ENCODE measurements at places on chromosomes 3 and 15.

DNA sequence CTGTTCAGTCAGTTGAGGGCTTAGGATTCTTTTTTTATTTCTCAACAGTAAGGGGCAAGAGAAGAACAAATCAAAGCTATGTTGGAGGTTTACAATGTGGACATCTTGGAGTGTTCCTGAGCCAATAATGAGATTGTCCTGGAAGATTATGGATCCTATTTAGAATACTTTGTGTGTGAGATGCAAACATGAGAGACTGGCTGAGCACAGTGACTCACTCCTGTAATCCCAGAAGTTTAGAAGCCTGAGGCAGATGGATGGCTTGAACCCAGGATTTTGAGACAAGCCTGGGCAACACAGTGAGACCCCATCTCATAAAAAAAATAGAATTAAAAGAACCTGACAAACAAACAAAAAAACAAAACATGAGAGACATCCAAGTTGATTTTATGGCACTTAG, 351.6 kb downstream of the GAP43 start:
- H3K27me3 ChIP-seq = no peaks in the 10 kb centered on the region
- H3K36me3 ChIP-seq = no peaks in the 10 kb centered on the region
- H3K27ac ChIP-seq = no peak overlapping the region
- no peak overlapping the region for H3K4me3 ChIP-seq
- DNase-seq = no peak
- no peaks in the 10 kb centered on the region for H3K4me1 ChIP-seq

DNA sequence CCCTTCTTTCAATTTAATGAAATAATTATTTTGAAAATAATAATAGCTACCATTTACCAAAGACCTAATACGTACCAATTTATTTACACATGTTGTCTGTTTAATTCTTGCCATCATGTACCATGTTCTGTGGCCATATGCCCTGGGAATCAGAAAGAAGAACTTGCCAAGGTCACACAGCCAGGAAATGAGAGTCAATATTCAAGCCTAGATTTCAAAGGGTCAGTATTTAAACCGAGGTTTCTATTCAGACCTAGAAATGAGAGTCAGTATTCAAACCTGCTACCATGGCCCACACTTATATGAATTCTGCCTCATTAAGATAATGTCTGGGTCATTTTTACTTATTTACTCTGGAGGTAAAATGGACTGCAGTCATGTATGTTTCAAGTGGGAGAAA, 103.6 kb upstream of the TBL1XR1 start:
- H3K27me3 ChIP-seq = no peaks in the 10 kb centered on the region
- no peaks in the 10 kb centered on the region for H3K36me3 ChIP-seq
- DNase-seq = no peak
- no peak overlapping the region for H3K27ac ChIP-seq
- H3K4me1 ChIP-seq = no peaks in the 10 kb centered on the region

DNA sequence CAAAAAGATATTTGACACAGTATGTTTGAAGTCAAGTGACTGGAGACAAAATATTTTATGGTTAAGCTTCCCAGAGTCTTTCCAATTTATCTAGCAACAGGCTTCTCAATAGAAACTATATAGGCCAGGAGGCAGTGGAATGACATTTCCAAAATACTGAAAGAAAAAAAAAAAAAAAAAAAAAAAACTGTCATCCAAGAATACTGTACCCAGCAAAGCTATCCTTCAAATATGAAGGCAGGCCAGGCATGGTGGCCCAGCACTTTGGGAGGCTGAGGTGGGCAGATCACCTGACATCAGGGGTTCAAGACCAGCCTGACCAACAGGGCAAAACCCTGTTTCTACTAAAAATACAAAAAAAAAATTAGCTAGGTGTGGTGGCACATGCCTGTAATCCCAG, 20.9 kb downstream of the NME9 start:
- no peaks in the 10 kb centered on the region for H3K4me1 ChIP-seq
- H3K27me3 ChIP-seq = no peaks in the 10 kb centered on the region
- no peak overlapping the region for H3K4me3 ChIP-seq
- no peaks in the 10 kb centered on the region for H3K36me3 ChIP-seq
- DNase-seq = no peak

DNA sequence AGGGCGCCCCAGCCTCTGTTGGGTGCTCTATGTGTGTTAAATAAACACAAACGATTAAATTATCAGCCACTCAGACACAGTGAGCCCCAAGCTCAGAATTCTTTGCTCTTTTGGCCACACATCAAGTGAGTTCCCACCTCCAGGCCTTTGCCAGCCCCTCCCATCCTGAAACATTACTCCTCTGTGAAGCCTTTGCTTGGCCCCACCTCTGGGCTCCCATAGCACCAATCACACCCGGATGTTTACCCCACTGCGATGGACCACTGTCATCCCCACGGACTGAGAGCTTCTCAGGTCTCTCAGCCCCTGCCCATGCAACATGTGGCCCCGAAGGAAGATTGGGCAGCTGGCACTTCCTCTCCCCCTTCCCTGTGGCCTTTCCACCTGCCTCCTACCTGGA, 85.1 kb downstream of the NUP210 start:
- peaks cover 8% of the 10 kb centered on the region for H3K36me3 ChIP-seq
- no peak overlapping the region for H3K4me3 ChIP-seq
- no peak for DNase-seq
- no peak overlapping the region for H3K27ac ChIP-seq

DNA sequence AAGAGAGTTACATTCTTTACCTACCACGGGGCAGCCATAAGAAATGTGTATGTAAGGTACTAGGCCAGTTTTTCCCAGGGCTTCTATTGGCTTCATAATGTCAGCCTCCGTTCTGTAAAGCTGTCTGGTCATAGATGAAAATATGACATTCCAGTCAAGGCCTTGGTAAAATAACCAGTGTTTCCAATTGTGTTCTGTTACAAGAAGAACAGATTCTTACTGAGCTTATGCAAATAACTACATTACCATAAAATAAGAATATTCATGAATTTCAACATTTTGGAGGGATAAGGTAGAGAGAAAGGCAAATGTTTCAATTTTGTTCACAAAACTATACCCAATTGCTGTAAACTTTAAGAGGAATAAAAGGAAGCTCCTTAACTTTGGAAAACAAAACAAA, 315.5 kb downstream of the THSD4 start:
- H3K27ac ChIP-seq = no peak overlapping the region
- no peaks in the 10 kb centered on the region for H3K27me3 ChIP-seq
- H3K36me3 ChIP-seq = no peaks in the 10 kb centered on the region
- H3K4me3 ChIP-seq = no peak overlapping the region
- no peak for DNase-seq

DNA sequence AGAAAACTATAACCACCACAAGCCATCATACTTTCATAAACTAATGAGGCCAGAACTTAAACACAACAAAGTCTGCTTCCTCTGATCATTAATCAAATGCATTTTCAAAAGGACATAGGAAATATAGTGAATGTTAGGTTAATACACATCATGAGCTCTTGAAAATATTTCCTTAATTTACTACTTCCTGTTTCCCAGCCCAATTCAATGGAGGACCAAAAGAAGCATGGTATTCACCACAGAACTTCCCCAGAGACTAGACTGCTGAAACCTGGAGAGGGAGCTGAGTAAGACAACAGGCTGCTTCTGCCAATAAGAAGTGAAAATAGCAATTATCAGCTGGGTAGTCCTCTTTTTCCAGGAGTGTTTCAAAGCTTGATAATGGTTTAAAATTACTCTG, 250.3 kb downstream of the ULK4 start:
- H3K4me1 ChIP-seq = no peaks in the 10 kb centered on the region
- H3K36me3 ChIP-seq = no peaks in the 10 kb centered on the region
- no peak overlapping the region for H3K27ac ChIP-seq
- DNase-seq = no peak
- no peak overlapping the region for H3K4me3 ChIP-seq
- H3K27me3 ChIP-seq = no peaks in the 10 kb centered on the region

DNA sequence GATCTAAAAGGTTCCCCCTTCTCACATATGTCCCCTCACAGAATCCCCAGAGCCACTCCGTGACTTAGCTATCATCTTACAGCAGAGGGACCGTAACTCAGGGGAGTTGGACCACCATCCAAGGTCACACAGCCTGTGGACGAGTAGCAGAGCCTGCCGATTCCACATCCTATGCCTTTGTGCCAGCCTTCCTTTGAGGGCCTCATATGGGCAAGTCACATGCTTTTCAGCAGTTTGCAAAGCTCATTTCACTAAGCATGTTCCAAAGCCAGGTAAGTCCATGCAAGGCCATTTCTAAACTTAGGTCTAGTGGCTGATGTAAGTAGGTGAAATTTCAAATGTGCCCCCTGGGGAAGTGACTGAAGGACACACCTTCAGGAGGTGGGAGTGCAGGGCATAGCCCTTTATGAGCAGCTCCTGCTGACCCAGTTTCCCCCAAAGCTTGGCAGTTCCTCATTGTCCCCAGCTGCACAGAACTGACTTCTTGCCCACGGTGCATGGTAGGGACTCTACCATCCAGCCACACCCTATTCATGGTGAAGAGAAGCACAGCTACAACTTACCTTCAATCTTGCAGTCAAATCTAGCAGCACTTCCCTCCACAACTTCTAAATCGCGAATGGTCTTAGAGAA, 33.3 kb upstream of the HACD2 start:
- no peaks in the 10 kb centered on the region for H3K27me3 ChIP-seq
- peaks cover 40% of the 10 kb centered on the region for H3K4me1 ChIP-seq
- H3K27ac ChIP-seq = no peak overlapping the region
- no peak for DNase-seq
- no peak overlapping the region for H3K4me3 ChIP-seq

- H3K27ac ChIP-seq = no peak overlapping the region
- no peaks in the 10 kb centered on the region for H3K27me3 ChIP-seq
- H3K4me3 ChIP-seq = no peak overlapping the region
These were observed 292.6 kb upstream of the DPH6 start for GRCh38 chr15:35838424-35839111.

DNA sequence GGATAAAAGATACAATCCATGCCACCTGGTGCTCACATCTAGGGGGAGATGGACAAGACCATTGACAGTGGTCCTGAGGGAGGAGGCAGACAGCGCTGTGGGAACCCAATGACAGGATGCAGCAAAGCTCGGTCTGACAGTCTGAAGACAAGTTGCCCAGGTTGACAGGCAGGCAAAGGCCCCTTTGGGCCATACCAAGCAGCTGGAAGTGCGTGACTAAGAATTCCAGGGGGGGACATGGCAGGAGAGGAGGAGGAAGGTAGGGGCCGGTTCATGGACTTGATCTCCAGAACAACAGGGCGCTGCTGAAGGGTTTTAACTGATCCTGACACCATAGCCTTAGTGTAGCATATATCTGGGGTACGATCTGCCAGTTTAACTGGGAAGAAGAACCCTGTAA, 83.4 kb downstream of the RPLP1 start:
- no peak overlapping the region for H3K27ac ChIP-seq
- H3K27me3 ChIP-seq = no peaks in the 10 kb centered on the region
- no peak overlapping the region for H3K4me3 ChIP-seq
- H3K36me3 ChIP-seq = no peaks in the 10 kb centered on the region

DNA sequence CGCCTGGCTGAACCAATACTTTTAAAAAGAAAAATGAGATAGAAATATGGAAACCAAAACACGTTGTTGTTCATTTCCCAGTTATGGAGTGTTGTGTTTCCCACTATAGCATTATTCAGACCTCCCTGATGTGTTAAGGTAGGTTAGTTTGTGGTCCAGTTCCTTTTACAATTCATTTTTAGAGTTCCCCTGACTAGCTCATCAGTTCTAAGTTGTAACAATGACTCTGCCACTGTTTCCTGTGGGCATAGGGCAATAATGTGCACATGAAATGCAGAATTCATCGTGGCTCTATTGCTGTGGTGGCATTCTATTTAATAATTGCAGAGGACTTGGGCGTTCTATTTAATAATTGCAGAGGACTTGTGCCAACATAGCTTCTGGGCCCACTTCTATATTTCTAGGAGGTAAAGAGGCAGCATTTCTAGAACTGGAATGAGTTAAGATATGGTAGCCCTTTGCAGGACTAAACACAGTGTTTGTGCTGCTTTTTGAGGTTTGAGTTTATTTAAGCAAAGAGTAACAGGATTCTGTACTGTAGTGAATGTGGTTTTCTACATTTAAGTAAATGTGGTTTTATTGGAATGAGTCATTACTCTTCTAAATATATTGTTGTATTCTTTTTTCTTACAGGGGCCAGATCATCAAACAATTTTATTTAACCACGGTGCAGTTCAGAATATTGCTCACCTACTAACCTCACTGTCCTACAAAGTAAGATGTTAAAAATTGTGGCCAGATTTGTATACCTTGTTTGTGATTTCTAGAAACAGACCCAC, 47.5 kb downstream of the ARMC8 start:
- no peak overlapping the region for H3K4me3 ChIP-seq
- H3K27me3 ChIP-seq = no peaks in the 10 kb centered on the region

GRCh38 chr3:96959901-96960641, 145.7 kb downstream of the EPHA6 start:
- H3K4me3 ChIP-seq = no peak overlapping the region
- no peaks in the 10 kb centered on the region for H3K27me3 ChIP-seq
- peaks cover 19% of the 10 kb centered on the region for H3K4me1 ChIP-seq
- peak overlapping the region; percentile 74 for H3K27ac ChIP-seq

DNA sequence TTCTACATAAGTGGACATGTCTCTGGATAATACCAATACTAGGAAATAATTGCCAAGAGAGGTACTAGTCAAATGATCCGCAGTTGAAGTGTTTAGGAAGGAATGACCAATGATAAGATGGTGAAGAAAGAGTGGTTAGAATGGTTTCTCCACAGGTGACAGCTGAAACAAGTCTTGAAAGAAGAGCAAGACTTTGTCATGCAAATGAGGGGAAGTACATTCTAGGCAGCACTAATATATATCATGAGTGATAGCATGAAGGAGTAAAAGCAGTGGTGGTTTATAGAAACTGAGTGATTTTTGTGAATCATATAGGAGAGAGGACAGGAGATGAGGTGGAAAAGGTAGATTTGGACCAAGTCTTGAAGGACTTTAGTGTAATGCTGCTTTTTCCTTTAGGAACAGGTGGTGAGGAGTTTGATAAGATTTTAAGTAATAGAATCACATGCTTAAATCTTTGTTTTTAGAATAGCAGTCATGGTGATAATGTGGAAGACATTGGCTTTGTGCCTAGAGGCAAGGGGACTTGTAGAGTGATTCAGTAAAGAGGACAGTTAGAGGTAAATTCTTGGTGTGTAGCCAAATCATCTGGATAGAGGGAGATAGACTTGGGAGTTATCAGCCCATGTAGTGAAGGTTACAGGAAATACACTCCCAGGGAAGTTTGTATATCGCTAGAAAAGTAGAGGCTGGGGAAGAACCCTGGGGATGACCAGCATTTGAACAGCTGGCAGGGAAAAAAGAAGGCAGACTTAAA, 31.9 kb downstream of the SLMAP start:
- no peaks in the 10 kb centered on the region for H3K36me3 ChIP-seq
- H3K4me3 ChIP-seq = no peak overlapping the region
- H3K27me3 ChIP-seq = no peaks in the 10 kb centered on the region
- no peak overlapping the region for H3K27ac ChIP-seq
- H3K4me1 ChIP-seq = peaks cover 26% of the 10 kb centered on the region

- no peak overlapping the region for H3K4me3 ChIP-seq
- no peaks in the 10 kb centered on the region for H3K36me3 ChIP-seq
- H3K27me3 ChIP-seq = no peaks in the 10 kb centered on the region
- no peak overlapping the region for H3K27ac ChIP-seq
- H3K4me1 ChIP-seq = no peaks in the 10 kb centered on the region
- DNase-seq = no peak
These were observed 294.6 kb downstream of the EPHA3 start for GRCh38 chr3:89402051-89402450.

All from suprapubic skin (tissue), 4 donors.